NCI-H2171 treated with DMSO at 0.1 percent for 48 hours (cell line): ENCODE measurements at places on chromosomes 7 and 10.

- DNase-seq = no peak
Measured at GRCh38 chr7:94556028-94556427, 46.4 kb downstream of the CASD1 start.

DNA sequence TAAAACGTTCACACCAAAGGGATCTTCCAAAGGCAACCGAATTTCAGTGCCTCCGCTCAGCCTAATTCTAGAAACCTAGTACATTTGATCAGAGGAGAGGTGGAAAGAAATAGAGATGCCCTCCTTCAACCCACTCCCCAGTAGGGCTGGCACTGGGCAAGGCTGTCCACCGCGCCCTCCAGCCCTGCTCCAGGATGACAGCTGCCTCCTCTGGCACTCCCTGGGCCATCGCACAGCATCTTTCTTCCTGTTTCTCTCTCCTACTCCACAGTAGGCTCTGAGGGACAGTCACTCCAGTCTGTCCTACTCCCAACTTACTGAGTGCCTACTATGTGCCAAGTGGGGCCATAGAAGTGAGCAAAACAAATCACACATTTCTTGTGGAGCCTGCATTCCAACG is 226.2 kb downstream of the SKIDA1 start:
- DNase-seq = no peak

DNA sequence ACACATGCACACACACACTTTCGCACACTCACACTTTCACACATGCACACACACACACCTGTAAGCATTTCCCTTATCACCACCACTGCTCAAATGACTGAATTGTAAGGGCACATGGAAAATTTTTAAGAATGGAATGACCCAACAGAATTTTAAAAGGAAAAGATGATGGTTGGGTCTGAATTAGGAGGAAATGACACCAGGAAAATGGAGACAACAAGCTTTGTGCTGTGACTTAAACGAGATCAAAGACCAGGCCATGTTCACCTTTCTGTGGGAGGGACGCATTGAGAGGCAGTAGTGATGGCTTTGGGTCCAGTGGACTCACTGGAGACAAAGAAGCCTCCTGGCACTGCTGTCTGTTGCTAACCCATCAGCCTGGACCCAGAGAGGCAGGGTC is 16.7 kb upstream of the C10orf71 start:
- DNase-seq = no peak

DNA sequence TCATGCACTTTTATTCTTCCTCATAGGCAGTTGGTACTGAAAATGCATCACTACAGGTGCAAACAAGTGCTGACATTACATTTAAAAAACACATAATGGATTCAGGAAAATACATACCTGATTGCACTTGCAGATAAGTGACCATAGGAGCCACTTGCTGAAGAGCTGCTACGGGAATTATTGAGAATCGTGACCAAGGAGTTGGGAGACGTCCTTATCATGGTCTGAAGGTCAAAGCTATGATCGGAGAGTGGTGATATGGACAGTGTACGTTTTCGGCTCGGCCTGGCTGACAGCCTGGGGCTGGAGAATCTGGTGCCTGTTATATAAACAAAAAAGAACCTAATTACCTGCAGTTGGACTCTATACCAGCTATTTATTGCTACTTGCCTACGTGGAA is 197.1 kb downstream of the GLI3 start:
- no peak for DNase-seq

DNA sequence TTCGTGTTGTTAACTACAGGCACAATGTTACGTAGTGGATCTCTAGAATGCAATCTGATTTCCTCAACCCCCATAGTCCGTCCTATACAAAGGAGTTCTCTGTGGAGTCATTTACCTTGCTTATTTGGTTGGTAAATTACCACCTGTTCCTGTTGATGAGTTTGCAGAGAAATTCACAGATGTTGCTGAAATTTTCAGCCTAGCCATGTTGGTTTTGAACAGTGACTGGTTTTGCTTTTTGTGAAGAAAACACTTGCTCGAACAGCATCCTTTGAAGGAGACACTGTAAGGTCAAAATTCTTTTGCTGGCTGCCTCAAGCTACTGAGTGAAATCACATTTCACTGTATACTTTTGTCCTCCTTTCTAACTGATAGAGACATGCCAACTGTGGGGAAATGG is 15.4 kb upstream of the PRKCQ start:
- no peak for DNase-seq

GRCh38 chr7:105003275-105003674 is 10.7 kb upstream of the KMT2E start:
- DNase-seq = no peak
